Stimulated activated CD4-positive, alpha-beta T cell treated with anti-CD3 and anti-CD28 coated beads, TNF-alpha, amount 100 ng/mL, for 24 hours (primary cell): ENCODE measurements at places on chromosomes 3 and 15.

GRCh38 chr3:13419505-13420044 lies 547 bp downstream of the NUP210 start:
- DNase-seq, result peak; percentile 37

GRCh38 chr15:59329570-59330350 lies 42.9 kb downstream of the MYO1E start:
- DNase-seq, result no peak

DNA sequence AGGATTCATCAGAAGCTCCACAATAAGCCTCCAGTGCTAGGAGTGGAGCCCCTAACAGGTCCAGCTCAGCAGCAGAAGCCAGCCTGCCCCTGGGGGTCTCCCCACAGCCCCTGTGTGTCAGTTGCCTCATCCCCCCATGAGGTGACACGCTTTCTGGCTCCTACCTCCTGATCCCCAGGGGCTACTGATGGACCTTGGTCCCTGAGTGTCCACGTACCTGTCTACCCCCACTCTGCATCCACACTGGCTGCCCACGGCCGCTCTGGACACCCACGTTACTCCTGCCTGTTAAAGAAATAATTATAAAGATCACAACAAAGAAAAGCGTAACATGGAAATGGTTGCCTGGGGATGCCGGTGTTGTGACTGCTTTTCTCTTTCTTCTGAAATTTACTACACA lies 143.1 kb downstream of the CHSY1 start:
- no peak for DNase-seq

- no peak for DNase-seq
Measured at GRCh38 chr15:34701536-34701935, 53.3 kb downstream of the GJD2 start.

- no peak for DNase-seq
Measured at GRCh38 chr3:70076396-70076795, 76.9 kb downstream of the SAMMSON start.

DNA sequence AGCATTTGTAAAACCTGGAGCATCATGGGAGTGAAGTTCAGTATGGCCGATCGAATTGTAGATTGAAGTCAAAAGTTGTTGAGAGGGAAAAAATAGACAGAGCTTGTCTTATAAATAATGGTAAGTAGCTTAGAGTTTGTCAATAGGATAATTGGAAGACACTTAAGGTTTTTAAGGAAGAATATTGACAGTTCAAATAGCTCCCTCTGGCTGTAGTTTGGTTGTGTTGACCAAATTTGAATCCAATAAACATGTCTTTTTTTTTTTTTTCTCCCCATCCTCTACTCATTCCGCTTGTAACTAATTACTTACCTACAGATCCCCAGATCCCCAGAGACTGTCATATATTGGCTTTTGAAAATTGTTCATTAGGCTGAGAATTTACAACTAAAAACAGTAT lies 677.0 kb downstream of the AGBL1 start:
- DNase-seq, result no peak

DNA sequence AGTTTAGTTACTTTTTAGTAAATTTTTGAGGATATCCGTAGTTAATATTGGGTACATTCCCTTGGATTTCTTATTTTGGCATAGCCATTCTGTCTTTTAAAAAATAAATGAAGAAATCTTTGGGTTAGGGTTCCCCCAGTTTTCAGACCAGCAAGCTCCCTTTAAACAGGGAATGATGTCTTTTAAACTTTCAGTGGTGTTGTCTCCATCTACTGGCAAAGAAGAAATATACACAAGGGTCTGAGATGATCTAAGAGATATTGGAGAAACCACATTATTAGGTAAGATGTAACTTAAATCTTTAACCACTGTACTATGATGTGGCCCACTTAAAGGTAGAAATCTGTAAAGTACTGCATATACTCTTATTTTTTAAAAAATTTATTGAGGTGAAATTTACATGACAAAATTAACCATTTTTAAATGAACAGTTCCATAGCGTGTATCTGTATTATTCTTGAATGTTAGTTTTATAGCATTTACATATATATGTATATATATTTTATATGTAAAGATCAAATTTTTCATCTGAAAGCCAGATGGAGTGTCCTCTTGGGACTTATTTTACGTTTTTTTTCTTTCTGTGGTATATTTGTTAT lies 35.1 kb upstream of the EIF3J start:
- no peak for DNase-seq

DNA sequence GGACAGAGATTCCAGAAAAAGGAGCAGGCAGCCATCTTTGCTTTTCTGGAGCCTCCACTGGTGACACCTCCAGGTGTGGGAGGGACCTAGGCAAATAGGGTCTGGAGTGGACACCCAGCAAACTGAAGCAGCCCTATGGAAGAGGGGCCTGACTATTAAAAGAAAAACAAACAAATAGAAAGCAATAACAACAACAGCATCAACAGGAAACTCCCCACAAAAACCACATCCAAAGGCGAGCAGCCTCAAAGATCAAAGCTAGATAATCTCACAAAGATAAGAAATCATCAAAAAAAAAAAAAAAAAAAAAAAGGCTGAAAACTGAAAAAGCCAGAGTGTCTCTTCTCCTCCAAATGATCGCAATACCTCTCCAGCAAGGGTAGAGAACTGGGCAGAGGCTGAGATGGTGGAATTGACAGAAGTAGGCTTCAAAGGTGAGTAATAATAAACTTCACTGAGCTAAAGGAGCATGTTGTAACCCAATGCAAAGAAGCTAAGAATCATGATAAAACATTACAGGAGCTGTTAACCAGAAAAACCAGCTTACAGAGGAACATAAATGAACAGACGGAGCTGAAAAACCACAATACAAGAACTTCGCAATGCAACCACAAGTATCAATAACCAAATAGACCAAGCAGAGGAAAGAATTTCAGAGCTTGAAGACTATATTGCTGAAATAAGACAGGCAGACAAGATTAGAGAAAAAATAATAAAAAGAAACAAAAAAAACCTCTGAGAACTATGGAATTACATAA lies 225.4 kb downstream of the CTNNB1 start:
- no peak for DNase-seq

DNA sequence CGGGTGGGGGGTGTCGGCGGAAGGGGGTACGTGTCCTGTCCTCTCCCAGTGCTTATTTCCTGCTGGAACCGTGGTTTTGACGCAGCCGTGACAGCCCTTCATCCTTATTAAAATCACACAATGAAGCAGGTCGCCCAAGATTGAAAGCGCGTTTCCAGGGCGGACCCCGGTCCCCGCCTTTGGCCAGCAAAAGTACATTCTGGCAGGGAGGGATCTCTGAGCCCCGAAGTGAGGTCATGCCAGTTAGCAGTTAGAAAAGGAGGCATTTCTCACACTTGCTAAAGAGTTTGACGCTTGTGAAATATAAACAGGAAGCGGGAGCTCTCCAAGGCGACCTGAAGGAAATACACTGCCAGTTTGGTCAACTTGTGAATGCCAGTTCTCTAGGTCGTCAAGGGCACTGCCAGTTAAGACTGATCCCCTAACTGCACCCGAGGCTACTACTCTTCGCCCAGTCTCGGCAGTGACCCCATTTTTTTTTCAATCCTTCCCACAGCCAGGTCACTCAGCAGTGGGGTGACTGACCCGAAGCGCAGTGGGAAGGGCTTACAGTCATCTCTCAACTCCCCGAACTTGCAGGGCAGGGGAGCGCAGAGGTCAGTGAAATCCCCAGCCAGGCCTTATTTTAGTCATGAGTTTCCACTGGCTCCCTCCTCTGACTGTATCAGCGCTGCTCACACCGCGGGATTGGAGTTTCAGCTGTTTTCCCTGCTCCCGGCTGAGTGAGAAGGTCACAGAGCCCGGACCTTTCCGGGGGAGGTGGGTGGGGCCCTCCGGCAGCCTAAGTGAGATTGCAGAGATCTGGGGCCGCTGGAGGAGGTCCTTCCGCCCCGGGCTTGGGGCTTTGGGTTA lies 2.0 kb upstream of the BHLHE40 start:
- peak; percentile 26 for DNase-seq

- DNase-seq, result no peak
Measured at GRCh38 chr15:46622851-46623250, 988.0 kb downstream of the SQOR start.

DNA sequence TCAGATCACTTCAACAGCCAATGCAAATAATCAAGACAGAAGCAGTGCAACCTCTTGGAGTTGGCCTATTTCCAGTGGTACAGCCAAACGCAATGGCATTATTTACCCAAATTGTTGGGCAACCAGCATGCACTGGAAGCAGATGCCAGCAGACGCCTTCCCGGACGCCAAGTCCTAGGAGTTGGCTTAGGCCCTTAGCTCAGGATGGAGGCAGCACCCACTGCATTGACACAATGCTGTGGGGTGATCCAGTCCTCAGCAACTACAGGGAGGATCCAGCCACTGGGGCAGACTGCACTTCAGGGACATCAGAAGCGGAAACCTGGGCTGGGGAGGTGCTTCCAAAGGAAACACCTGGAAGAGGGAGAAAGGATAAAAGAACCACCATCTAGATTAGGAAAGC lies 290.4 kb downstream of the FAM43A start:
- DNase-seq, result no peak

- DNase-seq, result no peak
Measured at GRCh38 chr3:31590650-31591049, 57.9 kb downstream of the STT3B start.

DNA sequence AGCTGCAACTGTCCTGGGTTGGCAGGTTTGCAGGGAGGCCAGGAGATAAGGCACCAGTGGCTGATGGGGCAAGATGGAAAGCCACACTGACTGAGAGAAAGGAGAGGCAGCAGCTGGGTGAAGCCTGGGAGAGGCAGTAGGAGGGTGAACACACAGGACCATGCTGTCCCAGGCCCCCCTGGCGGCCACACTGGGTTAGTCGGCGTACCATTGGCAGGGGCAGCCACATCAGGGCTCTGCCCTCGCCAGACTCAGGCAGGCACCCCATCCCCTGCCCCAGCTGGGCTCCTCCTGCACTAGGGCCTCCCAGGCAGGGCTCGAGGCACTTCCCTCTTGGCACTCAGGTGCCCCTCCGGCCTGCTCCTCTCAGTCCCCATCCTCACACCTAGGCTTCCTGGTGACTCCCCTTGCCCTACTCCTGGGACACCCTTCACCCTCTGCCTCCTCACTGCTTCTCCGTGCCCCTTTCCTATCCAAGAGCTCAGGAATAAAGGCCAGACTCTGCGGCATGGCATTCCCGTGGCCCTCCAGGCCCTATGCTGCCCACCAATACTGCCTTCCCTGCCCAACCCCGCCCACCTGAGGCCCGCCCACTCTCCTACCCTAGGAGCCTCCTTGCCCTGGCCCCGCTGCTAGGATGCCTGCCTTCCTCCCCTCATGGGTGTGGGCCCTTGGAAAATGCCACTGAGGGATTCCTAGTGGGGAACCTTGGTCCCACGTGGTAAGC lies 28.7 kb upstream of the DUSP7 start:
- DNase-seq, result no peak

- DNase-seq, result no peak
Measured at GRCh38 chr3:52544937-52545336, 8.5 kb downstream of the UQCC5 start.

- no peak for DNase-seq
Measured at GRCh38 chr15:40498418-40498817, 27.6 kb downstream of the CHST14 start.

DNA sequence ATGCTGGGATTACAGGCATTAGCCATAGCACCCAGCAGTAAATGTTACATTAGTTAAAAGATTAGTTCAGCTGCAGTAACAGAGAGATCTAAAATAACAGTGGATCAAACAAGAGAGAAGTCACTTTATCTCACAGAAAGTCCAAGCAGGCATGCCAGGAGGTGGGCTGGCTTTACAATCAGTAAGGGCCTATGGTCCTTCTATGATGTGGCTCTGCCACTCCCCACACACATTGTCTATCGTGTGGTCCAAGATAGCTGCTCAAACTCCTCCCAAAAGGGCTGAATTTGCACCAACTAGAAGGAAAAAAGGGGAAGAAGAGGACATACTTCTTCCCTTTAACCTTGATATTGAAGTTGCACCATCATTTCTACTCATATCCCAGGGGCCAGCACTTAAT lies 4.6 kb upstream of the RUVBL1 start:
- DNase-seq, result no peak

GRCh38 chr3:49351521-49352011 lies 6.6 kb downstream of the GPX1 start:
- DNase-seq, result no peak

DNA sequence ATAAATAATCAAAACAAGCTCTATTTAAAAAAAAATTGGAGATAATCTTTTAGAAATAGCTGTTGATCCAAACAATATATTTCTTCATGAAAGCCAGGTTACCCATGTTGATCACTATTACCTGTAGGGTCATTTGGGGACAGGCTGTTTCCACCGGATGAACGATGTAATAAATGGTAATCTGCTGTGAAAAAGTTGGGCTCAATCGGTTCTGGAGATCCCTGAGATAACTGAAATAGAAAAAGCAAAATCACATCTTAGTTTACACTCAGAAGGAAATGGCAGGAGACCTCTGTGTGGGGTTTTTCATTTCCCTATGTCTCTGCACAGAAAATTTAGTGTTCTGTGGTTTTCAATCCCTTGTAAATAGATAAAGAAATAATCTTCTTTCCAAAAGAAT lies 249.5 kb downstream of the NEK10 start:
- DNase-seq, result no peak

DNA sequence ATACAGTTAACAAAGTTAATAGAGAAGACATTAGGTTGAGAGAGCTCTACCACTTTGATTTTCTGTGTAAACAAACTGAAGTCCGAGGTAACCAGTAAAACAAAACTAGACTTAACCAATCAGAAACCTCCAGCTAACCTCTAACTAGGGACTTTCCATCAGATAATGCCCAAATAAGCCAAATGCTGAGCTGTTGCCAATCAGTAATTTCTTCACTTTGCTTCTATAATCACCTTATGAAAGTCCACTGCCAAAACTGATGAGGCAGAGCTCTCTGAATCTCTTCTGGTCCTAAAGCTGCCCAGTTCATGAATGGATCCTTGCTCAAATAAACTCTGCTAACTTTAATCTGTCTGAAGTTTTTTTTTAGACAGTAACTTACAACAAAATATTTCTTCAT lies 448.0 kb upstream of the NECTIN3 start:
- no peak for DNase-seq

GRCh38 chr3:27342267-27342666 lies 26.9 kb downstream of the NEK10 start:
- DNase-seq, result no peak

- DNase-seq, result no peak
Measured at GRCh38 chr3:134607054-134608022, 43.5 kb downstream of the KY start.

GRCh38 chr3:164918905-164919304 lies 159.4 kb downstream of the SI start:
- DNase-seq, result no peak

DNA sequence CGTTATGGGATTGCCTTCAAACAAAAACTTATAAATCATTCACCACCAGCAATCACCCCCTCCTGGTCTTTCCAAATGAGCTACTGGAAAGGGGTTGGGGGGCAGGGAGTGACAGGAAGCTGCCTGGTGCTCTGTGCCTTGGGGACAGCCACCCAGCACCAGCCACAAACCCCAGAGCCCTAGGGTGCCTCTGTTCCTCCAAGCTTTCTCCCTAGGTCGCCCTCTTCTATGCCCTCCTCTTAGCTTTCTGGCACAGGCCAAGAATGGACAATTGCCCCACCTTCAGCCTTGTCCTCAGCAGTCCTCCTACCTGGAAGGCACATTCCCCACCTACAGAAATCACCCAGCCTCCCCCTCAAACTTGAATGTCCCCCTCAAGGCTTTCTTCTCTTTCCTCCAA lies 3.3 kb downstream of the OXTR start:
- DNase-seq, result no peak
